NCI-H524 treated with DMSO at 0.1 percent for 48 hours (cell line): ENCODE measurements at places on chromosomes 13 and 19.

GRCh38 chr13:37059848-37060192 lies 332 bp upstream of the SUPT20H start:
- DNase-seq = no peak

GRCh38 chr13:33251131-33251661 lies 34.4 kb downstream of the STARD13 start:
- DNase-seq = no peak

DNA sequence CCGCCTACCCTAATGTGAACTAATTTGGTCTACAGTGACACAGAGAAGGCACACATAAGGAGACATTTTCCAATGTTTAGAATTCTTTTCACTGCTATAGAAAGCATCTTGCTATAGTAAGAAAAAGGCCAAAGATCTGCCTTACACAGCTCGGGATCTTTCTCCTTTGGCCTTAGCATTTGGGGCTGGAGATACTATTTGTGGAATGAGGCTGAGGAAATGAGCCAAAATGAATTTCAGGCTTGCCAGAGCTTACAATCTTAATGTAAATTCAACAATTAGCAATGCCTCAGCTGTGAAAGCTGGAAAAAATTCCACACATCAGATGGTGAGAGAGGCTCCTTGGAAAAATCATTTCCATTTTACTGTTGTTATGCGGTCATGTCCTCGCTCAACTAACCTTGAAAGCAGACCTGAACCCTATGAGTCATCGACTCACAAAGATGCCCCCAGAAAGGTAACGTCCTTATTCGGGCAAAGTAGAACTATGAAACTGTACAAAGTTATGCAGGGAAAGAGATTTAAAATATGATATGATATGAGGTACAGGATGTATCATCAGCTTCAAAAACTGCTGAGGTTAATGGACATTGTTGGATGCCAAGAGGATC lies 324.5 kb upstream of the NBEA start:
- DNase-seq = no peak

- no peak for DNase-seq
Measured at GRCh38 chr13:32261567-32261966, 53.6 kb downstream of the ZAR1L start.

- DNase-seq = no peak
Measured at GRCh38 chr19:12866416-12867119, 14.7 kb downstream of the DNASE2 start.

DNA sequence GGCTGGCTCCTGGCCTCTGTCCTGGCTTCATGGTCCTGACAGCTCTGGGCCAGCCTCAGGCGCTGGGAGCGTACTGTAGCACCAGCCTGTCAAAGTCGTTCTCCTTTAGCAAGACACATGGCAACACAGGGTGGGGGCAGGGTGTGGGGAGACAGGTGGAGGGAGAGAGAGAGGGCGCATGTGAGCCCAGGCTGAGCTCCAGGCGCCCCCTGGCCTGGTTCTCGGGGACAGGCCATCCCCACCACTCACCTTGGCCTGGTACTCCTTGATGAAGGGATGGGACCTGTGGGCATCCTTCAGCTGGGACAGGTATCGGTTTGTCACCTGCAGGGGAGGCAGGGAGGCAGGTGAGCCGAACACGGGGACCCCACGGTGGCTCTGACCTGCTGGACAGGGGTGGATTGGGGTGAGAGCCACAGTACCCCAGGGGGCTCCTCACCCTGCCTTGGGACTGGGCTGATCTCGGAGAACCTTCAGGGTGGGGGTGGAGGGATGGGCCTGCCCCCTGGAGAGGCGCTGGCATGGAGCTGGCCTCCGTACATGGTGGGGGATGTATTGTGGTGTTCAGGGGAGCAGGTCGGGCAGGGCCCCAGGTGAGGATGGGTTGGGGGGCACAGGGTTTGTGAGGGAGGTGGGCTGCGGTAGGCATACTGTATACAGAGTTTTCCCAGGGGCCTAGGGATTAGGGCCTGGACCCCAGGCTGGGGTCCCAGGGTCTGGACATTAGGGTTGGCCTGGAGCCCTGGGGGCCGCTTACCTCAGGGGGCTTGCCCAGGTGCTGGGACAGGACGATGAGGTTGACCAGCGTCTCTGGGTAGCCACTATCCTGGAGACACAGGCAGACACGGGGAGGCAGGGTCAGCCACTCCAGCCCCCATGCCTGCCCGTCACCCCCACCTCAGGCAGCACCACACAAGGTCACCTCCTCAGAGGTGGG lies 3.9 kb upstream of the CERS1 start:
- no peak for DNase-seq

DNA sequence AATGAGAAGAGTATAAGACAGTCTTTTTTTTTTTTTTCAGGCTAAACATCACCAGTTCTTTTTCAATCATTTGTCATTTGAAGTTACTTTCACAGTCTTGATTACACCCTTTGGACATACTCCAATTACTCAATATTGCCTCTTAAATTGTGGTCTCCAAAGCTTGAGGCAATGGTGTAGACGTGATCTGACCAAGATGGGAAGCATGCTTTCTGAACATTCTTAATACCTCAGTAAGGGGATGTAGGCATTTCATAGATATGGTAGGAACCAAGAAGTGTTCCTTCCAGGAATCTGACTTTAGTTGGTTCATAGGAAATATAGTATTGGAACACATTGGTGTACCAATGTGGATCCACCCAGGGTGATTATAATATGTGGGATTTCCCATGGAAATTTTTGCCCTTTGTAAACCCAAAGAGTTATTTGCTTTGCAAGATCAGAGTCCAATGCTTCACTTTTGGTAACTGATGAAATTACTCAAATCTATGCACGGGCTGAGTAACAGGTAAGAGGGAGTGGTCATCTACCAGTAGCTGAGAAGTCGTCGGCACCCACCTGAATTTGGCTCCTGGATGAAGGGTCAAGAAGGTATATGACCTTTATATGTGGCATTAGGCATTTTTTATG lies 62.2 kb downstream of the ERCC5 start:
- DNase-seq = no peak

- DNase-seq = no peak
Measured at GRCh38 chr13:75468098-75468497, 13.9 kb downstream of the TBC1D4 start.

DNA sequence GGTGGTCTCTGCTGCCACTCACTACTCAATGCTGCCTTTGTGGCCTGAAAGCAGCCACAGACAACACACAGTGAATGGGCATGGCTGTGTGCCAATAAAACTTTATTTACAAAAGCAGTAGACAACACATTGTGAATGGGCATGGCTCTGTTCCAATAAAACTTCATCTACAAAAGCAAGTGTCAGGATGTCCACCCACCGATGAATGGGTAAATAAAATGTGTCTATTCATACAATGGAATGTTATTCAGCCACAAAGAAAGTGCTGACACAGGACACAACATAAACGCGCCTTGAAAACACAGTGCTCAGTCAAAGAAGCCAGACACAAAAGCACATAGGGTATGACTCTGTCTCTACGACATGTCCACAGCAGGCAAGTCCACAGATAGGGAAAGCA lies 20.1 kb downstream of the ZSCAN5A start:
- no peak for DNase-seq

GRCh38 chr13:59144700-59145099 lies 1019.0 kb downstream of the DIAPH3 start:
- DNase-seq = no peak

DNA sequence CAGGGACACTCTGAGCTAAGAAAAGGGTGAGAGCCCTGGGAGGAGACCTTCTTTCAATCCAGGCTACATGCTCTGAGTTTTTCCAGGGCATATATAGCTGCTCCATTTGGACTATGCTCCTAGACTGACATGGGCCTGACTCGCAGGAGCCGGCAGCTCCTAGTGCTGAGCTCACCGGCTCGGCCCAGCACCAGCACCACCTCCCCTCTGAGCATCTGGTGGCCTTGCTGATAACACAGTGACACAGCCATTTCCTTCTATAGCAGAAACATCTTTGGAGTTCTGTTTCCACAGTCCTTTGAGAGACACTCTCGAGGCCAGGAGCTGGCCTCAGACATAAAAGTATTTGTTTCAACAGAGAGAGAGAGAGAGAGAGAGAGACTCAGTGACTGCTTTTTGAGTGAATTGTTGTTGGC lies 184.9 kb downstream of the TM9SF2 start:
- DNase-seq = no peak

- DNase-seq = no peak
Measured at GRCh38 chr13:33263976-33264619, 21.5 kb downstream of the STARD13 start.

- DNase-seq = no peak
Measured at GRCh38 chr13:94630858-94631257, 29.2 kb downstream of the GPR180 start.

DNA sequence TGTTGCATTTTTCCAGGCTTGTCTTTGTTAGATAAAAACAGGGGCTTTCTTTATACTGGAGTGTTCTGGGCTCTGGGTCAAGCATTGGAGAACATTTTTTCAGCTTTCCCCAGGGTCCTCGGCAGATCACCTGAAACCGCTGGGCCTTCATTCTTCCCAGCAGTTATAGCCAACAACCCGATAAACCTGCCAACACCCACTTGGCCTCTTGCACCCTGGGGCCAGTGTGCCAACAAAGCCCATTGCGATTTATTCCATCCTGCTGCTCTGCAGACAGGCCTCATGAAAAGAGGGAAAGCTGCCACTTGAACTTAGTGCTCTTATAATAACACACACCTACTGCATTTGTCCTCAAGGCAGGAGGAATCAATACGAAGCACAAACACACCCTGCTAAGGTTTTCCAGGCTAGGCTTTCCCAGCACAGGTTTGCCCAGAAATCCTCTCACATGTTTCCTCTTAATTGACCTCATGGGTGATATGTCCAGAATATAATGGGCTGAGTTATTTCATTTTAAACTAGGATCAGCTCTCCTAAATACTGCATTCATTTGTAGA lies 669.3 kb downstream of the LIG4 start:
- no peak for DNase-seq

DNA sequence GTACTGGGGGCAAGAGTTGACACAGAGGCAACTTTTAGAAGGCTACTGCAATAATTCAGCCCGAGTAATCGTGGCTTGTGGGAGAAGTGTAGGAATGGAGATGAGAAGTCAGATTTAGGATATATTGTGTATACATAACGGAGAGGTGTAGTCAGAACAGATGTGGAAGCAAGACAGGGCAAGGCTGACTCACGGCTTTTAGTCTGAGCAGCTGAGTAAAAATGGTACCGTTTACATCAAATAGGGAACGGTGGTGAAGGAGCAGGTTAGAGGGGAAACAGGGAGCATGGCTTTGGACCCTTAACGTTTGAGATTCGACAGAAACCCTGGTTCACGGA lies 796 bp upstream of the LSM14A start:
- no peak for DNase-seq

DNA sequence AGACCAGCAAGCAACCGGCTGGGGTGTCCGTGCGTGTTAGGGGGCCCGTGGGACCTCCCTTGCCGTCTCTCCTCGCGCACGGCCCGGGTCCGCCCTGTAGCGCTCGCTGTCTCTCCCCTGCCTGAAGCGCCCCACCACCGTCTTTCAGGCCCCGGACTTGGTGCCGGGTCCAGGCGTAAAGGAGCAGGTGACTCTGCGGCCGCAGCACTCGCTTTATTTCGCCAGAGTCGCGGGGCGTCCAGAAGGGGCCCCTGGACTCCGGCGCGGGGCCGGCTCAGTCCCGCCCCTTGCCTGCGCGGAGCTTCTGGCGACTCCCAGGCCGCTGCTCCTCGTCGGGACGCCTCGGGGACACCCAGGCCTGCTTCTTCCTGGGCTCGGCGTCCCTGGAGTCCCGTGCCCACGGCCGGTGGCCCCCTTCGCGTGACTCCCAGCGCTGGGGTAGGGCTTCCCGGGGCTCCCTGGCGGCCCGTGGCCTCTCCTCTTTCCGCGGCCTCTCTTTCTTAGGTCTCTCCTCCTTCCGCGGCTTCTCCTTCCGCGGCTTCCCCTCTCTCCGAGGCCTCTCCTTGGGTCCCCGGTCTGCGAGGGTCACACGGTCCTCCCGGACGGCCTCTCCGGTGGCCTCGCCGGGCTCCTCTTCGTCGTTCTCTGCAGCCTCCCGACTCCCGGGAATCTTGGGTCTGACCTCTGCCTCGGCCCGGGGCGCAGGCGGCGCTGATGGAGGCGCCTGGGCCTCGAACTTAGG lies 3.1 kb downstream of the AMH start:
- no peak for DNase-seq

DNA sequence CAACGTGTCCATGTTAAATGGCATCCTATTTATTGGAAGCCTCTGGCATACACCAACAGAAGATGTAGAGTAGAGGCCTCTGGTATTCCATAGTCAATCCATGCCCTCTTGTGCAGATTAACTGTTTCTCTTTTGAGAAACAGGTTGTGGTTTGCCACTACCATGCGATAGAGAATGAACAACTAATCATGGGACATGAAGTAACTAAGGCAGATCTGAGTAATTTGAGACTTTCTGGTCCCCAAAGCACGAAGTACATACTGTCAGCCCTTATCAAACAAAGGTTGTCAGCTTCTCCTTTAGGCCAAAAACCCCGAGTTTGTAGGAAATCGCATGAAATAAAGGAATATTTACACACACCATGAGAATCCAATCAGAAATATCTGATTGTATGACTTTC lies 3.6 kb downstream of the ZNF121 start:
- no peak for DNase-seq

- DNase-seq = no peak
Measured at GRCh38 chr19:41863209-41863931, 3.3 kb downstream of the RPS19 start.

- DNase-seq = no peak
Measured at GRCh38 chr13:108752276-108752675, 122.9 kb downstream of the MYO16 start.

DNA sequence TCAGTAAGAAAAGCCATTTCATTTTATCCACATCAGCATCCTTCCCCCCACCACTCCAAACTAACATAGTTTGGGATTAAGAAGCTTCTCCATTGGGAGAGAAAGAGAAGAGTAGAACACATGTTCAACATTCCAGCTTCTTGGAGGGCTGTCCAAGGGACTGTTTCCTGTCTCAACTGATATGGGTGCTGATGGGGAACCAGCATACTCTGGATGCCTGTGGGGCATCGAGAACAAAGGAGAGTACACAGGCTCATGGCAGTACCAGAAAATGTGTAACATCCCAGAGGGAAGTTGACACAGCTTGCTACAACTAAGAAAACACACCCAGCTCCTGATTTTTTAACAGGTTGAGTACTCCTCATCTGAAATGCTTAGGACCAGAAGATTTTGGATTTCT lies 24.7 kb downstream of the SUCLA2 start:
- no peak for DNase-seq

DNA sequence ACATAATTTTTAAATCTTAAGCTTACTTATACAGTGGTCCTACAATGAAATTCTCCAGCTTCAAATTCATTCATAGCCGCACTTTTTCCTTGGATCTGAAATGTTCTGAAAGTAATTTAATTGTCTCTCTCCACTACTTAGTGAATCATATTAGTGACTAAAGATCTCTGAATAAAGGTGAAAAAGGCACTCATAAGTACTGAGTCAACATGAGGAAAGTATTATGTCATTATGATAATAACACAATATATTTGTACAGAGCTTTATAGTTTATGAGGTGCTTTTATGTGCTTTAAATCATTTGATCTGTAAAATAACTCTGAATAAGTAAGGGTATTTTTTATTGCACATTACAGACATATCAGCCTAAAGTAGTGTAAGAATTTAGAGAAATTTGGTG lies 628.2 kb upstream of the SLITRK5 start:
- DNase-seq = no peak
